ENCODE measurements at places on chromosomes 16 and 17.

DNA sequence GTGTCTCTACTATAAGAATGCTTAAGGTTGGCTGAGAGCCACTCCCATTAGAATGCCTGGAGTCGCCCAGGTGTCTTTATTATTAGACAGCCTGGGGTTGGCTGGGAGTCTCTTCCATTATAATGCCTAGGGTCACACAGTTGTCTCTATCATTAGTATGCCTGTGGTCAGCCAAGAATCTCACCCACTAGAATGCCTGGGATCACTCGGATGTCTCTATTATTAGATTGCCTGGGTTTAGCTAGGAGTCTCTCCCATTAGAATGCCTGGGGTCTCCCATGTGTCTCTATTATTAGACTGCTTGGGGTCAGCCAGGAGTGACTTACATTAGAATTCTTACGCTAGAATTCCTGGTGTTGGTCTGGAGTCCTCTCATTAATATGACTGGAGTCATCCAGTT lies 2255.3 kb downstream of the TP53TG3F start:
- no peak for DNase-seq

- no peak for DNase-seq
Measured at GRCh38 chr16:2083876-2084780, 36.3 kb downstream of the TSC2 start.

DNA sequence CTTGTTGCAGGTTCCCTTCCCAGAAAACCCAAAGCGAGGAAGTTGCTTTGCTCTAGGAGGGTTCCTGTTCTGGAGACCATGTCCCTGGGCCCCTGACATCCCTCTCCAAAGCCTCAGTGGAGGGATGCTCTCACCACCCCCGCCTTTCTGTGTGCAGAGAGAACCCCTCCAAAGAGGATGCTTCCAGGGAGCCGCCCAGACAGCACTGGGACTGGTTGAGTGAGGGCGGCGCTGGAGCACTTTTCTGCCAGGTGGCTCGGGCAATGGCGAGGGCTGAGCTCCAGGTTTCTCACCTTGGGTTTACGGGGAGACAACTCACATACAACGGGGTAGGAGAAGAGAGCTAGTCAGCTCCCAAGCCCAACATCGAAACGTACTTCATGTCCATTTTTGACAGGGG lies 7.3 kb downstream of the EMC6 start:
- no peak for DNase-seq

GRCh38 chr17:69916761-69917160 lies 158.3 kb upstream of the KCNJ16 start:
- no peak for DNase-seq

GRCh38 chr17:48470388-48471034 lies 40.5 kb upstream of the SKAP1 start:
- DNase-seq = no peak

DNA sequence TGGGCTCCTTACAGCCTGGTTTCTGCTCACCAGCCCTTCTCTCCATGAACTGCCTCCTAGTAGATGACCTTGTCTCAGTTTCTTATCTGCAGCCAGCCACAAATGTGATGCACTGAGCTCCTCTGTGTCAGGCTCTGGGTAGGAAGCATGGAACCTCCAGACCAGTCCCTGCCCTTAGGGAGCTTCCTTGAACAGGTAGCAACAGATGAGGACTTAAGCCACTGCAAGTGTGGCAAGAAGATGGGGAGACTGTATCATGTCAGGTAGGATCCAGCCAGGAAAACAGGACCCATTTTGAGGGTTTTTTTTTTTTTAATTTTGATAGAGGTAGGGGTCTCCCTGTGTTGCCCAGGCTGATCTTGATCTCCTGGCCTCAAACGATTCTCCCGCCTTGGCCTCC lies 5.3 kb upstream of the MAP3K14 start:
- DNase-seq = no peak

DNA sequence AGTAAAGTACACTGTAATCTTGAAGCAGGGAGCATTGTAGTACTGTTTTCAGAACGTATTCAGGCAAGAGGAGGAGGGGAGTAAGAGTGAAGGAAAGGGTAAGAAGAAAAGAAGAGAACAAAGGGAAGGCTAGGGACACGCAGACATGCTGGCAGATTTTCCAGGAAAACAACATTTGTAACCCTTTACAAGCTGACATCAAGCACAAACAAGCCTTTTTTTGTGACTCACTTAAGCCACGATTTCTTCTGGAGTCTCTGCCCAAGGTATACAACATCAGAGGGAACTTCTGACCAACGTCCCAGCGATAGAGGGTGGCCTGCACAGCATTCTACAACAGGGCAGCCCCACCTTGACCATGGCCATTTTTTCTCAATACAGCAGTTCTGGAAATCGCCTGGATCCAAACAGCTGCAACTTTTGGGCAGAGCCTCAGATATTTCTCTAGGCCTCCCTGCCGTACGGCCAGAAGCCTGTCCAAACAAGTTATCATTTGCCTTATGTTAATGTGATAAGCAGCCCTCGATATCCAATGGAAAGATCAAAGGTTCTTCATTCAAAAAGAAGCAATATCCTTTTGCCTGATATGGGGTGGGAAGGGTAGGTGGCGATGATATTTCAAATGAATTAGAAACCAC lies 247.3 kb downstream of the ZFHX3 start:
- no peak for DNase-seq

DNA sequence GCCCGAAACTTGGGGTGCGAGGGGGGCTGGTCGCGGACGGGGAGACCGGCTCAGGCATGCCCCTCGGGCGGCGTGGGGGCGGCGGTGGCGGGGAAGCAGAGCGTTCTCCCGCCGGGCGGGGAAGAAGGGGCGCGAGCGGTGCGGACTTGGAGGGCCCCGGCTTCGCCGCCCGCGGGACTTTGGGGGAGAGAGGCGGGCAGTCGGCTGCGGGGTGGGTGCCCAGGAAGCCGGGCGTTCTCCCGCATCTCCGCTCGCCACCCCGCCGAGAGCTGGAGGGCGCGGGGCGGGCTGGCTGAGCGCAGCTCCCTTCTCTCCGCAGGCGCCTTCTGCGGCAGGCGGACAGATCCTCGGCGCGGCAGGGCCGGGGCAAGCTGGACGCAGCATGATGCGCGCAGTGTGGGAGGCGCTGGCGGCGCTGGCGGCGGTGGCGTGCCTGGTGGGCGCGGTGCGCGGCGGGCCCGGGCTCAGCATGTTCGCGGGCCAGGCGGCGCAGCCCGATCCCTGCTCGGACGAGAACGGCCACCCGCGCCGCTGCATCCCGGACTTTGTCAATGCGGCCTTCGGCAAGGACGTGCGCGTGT lies 772 bp downstream of the NTN1 start:
- no peak for DNase-seq

DNA sequence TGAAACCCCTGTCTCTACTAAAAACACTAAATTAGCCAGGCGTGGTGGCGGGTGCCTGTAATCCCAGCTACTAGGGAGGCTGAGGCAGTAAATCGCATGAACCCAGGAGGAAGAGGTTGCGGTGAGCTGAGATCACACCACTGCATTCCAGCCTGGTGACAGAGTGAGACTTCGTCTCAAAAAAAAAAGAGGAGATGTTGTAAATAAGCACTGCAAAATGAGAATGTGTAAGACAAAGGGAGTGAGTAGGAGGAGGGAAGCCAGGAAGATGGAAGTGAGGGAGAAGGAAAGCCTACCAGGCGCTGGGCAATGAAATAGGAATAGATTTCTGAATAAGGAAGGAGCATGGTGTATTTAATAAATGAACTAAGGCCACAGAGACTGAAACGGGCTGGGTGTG lies 8.7 kb upstream of the PRPF8 start:
- DNase-seq = no peak

All from CD8-positive, alpha-beta T cell (primary cell).